Activated CD4-positive, alpha-beta T cell treated with anti-CD3 and anti-CD28 coated beads, Interleukin-2, amount 50 U/mL, for 1 hour (primary cell): ENCODE measurements at places on chromosomes 13 and 19.

GRCh38 chr13:82220641-82221040 lies 1661.6 kb downstream of the SLITRK1 start:
- DNase-seq, result no peak

GRCh38 chr13:109363431-109363830 lies 423.0 kb downstream of the IRS2 start:
- no peak for DNase-seq

- no peak for DNase-seq
Observed at GRCh38 chr13:61258185-61258584, 157.5 kb downstream of the PCDH20 start.

- DNase-seq, result no peak
Observed at GRCh38 chr13:110397436-110398115, 90.5 kb downstream of the COL4A2 start.

GRCh38 chr19:16773259-16773658 lies 53.6 kb downstream of the NWD1 start:
- DNase-seq, result no peak

- no peak for DNase-seq
Observed at GRCh38 chr19:46371371-46371901, 24.5 kb downstream of the PPP5C start.

GRCh38 chr19:30092721-30093569 lies 150.9 kb downstream of the URI1 start:
- no peak for DNase-seq
